ENCODE measurements at places on chromosomes 5 and 9. TPM values are rescaled to one million over a fixed set of nuclear protein-coding genes. Genes with fewer than 3 reads are reported as not detected.

The FOXD4L4 gene
- 0.16 TPM for total RNA-seq

The PCDHA6 gene
- total RNA-seq: not detected

The FOCAD gene
- 52.1 TPM for total RNA-seq

The ANGPTL2 gene
- 80.6 TPM for total RNA-seq

The GLIPR2 gene
- total RNA-seq: 24.2 TPM

The HACD4 gene
- total RNA-seq: 0.16 TPM

The MAMDC4 gene
- 3.4 TPM for total RNA-seq

GRCh38 chr9:113522858-113523257 is 59.3 kb downstream of the RGS3 start:
- no peak for DNase-seq

DNA sequence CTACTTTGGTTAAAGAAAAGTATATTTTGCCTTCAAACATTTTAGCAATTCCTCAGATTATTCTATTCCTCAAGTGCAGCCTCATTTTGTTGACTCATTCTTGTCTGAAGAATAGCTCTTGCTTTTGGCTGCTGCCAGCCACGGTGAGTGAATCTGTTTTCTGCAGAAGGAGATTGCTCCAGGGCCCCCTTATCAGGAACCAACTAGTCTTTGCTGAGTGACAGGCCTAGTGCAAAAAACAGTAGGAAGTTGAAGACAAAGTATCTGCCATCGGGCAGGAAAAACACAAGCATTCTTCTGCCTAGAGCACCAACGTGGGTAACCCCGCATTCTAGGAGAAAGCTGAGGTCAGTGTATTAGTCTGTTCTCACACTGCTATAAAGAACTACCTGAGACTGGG is 42.3 kb downstream of the ZNF883 start:
- DNase-seq: no peak

- no peak for DNase-seq
Measured at GRCh38 chr5:107104040-107104995, 566.4 kb downstream of the EFNA5 start.

GRCh38 chr5:176866707-176867310 is 32.3 kb downstream of the HK3 start:
- no peak for DNase-seq

DNA sequence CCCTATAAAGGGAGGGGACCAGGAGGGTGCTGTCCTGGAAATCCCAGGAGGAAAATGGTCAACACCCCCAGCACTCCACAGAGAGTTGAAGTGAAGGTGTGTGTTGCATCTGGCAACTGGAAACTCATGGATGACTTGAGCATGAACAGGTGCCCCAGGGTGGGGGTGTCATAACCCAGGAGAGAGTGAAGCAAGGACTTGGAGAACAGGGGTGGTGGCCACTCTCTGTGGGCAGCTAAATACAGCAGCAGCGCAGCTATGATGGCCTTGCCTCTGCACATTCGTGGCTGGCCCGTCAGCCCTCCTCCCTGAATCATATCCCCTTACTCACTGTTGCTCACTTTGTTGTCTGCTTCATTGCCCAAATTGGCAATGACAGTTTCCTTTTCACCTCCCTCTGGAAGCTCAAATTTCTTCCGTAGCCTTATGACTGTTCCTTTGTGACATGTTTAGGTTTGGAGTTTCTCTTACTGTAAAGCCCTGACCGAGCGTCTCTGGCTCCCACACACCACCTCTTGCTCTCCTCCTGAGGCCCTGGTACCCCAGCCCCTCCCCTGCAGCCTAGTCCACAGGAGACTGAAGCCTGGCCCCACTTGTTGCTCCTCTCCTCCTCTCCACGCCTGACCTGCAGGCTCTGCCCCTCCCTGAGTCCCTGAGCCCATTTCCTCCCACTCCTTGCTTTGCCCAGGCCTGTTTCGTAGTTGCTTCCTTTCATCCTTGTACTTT is 185.8 kb downstream of the CD180 start:
- DNase-seq: peak; percentile 84

GRCh38 chr9:124285903-124286291 is 28.1 kb downstream of the NEK6 start:
- peak; percentile 98 for DNase-seq

DNA sequence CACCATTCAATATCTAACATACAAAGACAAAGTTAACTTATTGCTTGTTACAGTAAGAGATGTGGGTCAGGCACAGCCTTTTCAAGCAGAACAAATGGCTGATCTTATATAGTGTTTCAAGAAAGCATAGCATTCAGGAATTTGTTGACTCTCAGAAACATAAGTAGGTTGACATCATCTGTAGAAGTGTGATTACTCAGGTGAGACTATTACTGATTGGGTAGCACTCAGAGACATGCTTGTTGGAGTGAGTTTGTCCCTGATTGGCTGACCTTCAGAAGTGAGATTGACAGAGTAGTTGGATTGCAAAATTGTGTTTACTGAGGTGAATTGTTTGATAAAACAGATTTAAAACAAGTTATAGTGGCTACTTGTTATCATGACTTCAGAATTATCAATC is 30.7 kb upstream of the TNPO1 start:
- no peak for DNase-seq

- no peak for DNase-seq
Measured at GRCh38 chr5:38589629-38590028, 33.2 kb upstream of the LIFR start.

GRCh38 chr5:1315709-1316587 is 21.1 kb upstream of the TERT start:
- no peak for DNase-seq

DNA sequence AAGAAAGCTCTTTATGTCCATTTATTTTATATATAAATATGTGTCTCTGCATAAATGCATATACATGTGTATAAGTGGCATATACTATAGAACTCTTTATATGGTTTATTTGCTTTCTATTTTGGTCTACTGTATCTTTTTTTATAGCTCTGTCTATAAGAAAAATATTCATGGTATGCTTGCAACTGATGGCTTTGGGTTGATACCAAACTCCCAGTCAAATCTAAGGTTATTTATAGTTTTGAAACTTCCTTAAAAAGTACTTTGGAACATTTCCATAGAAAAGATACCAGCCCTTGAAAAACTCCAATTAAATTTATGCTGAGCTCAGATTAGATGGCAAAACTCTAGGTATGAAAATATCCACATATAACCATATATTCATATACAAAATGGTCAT is 120.0 kb upstream of the KLF9 start:
- DNase-seq: no peak

GRCh38 chr5:169036079-169036805 is 264.7 kb downstream of the SLIT3 start:
- no peak for DNase-seq

GRCh38 chr5:40823459-40823858 is 11.6 kb downstream of the RPL37 start:
- DNase-seq: no peak

GRCh38 chr9:91001146-91001611 is 199.6 kb downstream of the SYK start:
- DNase-seq: peak; percentile 22

GRCh38 chr9:14372437-14373335 is 58.7 kb upstream of the NFIB start:
- DNase-seq: peak; percentile 38

- no peak for DNase-seq
Measured at GRCh38 chr9:93955981-93956784, 1.0 kb upstream of the BARX1 start.

- DNase-seq: no peak
Measured at GRCh38 chr5:617896-618295, 5.8 kb downstream of the CEP72 start.

GRCh38 chr5:98510143-98510985 is 263.1 kb upstream of the RGMB start:
- peak; percentile 36 for DNase-seq

GRCh38 chr9:129175515-129175824 is 2.6 kb downstream of the IER5L start:
- no peak for DNase-seq

- no peak for DNase-seq
Measured at GRCh38 chr9:26368241-26368640, 524.4 kb downstream of the CAAP1 start.

Measured in myocyte (in vitro differentiated cells).